Left cardiac atrium (tissue), 4 donors: ENCODE measurements at places on chromosomes 12 and 14. TPM values are rescaled to one million over a fixed set of nuclear protein-coding genes. Genes with fewer than 3 reads are reported as not detected.
A peak's percentile ranks its signal among the peaks of the same experiment; 100 is the strongest.

The FGF6 gene
- total RNA-seq = not detected

The ALDH2 gene
- 268 TPM for total RNA-seq

The LHX5 gene
- not detected for total RNA-seq

The GUCY2C gene
- total RNA-seq = not detected

The EXD2 gene
- total RNA-seq = 15.8 TPM

The KRT6A gene
- total RNA-seq = 1.2 TPM

The NKX2-8 gene
- not detected for total RNA-seq

The SAMD15 gene
- total RNA-seq = not detected

The ACRBP gene
- total RNA-seq = 0.88 TPM

DNA sequence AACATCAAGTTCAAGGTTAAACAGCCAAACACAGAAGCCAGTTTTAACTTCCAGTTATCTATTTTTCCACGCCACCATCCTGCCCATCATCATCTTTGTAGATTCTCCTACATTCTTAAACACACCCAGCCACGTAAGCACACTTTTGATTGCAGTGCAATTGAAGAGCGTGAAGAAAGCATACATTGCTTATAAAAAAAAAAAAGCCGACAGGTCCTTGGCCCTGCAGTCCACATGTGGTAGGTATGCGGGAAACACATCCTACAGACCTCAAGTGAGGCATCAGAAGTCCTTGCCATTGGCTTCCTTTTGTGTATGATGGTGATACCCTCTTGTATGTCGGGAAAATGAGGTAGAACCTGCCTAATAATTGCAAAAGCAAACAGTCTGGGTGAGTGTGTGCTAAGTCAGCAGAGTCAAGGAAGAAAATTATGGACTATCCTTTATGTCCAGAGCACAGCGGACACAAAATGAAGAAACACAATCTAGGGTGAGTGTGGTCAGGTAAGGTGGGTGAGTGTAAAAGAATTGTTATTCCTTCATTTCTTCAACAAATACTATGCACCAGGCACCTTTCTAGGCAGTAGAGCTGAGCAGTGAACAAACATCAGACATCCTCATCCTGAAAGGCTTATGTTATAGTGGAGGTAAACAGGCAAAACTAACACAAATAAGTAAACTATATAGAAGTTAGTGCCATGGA, 51.5 kb downstream of the EID3 start:
- DNase-seq = no peak

- DNase-seq = no peak
These were observed 212.7 kb downstream of the ERC1 start for GRCh38 chr12:1203735-1204019.

GRCh38 chr14:73254247-73255004, 17.1 kb downstream of the PAPLN start:
- DNase-seq = peak; percentile 19

DNA sequence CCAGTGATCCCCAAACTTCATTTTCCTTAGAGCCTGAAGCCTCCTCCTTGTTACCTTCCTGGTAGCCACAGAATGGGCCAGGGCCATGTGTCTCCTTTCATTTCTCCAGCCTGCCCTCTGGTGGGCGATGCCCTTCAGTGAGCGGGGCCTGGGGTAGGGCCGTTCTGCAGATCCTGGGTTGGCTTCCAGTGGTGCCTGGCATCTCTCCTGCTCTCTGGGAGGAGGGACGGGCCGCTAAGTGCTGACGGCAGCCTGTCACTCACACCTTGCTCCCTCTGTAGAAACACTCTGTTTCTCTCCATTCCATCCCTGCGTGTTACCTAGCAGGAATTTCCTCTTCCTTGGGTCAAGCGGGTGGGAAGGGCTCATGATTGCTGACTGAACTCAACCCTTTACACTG, 232.1 kb downstream of the CACNA1C start:
- peak; percentile 81 for DNase-seq

DNA sequence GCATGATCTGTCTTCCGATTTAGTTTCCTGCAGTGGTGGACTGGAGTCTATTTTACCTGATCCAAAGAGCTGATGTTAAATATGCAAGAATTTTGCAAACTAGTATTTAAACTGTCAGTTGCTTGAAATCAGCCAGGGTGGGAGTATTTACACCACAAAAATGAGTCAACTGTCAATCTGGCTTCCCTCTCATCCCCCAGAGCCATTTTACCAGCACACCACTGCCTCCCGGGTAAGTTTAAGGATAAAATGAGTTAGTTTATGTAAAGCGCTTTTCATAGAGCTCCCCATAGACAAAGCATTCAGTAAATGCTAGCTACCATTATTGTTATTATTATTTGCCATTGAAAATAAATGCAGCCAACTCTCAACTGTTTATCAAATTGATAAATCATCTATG, 106.3 kb upstream of the FRMD6 start:
- no peak for DNase-seq

- no peak for DNase-seq
These were observed 23.7 kb upstream of the OSBPL8 start for GRCh38 chr12:76583301-76583700.

DNA sequence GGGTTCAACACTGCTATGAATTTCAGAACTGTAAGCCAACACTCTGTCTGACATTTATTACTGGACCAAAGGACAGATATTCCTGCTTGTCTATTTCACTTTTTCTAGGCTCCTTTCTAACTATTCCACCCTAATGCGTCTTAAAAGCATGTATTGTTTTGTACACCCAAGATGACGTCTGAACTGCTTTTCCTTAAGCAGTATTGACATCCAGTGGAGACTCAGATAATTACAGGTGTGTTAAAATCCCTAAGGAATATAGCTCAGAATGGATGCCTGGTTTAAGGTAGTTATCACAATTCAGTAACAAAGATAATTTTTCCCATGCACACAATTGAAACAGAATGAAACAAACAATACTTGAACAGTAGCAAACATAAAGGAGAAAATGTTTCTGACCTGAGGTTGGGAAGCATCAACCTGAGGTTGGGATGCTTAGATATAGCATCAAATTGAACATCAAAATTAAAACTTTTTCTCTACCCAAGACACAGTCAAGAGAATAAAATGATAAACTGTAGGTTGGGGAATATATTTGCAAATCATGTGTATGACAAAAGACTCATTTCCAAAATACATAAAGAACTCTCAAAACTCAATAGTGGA, 93.7 kb upstream of the PTPRR start:
- no peak for DNase-seq

GRCh38 chr12:116916714-116917114, 6.0 kb downstream of the FBXW8 start:
- DNase-seq = no peak

DNA sequence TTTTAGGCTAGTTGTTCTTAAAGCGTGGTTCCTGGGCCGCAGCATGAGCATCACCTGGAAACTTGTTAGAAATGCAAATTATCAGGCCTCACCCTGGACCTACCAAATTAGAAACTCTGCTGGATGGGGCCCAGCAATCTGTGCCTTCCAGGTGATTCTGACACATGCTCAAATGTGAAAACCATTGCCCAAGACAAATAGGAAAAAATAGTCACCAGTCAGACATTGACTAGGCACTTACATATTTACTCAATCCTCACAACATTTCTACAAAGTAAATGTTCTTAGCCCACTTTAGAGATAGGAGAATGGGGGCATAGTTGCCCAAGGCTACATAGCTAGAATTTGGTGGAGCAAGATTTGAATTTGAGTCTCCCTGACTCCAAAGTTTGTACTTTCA, 3.3 kb downstream of the CELA1 start:
- DNase-seq = no peak

GRCh38 chr12:28794211-28794610, 354.9 kb upstream of the FAR2 start:
- no peak for DNase-seq

DNA sequence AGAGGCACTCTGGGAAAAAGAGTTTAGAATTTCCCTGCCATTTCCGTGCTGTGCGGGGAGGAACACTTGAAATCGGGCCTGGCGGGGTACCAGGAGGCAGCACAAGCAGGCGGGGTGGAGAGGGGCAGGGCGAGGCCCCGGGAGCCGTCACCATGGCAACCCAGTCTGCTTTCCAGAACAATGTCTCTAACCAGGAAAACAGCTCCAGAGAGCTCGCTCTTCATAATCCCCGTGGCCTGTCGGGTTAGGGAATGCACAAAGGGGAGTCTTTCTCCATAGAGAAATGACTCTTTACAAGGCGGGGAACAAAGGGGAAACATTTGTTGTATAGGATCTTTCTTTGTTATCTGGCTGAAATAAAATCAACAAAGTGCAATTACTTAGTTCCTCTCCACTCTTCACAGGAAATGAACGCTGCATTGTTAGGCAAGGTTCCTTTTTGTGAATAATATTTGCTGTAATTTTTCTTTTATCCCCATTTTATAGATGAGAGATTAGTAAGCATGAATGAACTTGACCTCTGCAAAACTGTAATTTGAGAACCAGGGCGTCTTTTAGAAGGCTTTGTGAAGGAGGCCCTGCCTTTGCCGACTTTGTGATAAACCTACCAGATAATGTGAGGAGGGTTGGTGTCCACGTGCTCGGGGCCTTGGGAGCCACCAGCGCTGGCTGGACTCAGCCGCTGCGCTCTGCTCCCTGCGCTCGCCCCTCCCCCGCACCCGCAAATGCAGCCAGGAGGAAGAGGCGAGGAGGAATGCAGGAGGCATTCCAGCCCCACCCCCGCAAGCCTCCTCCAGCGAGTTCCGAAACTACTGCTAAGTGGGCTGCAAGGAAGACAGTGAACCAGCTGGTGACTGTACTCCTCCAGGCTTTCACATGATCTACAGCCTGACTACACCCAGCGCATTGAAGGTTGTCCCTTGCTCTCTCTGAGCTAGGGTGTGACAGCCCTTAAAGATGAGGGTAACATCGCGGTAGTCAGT, 105.2 kb upstream of the ATF7IP start:
- peak; percentile 96 for DNase-seq

- DNase-seq = no peak
These were observed 29.4 kb downstream of the MAX start for GRCh38 chr14:65072937-65073336.

DNA sequence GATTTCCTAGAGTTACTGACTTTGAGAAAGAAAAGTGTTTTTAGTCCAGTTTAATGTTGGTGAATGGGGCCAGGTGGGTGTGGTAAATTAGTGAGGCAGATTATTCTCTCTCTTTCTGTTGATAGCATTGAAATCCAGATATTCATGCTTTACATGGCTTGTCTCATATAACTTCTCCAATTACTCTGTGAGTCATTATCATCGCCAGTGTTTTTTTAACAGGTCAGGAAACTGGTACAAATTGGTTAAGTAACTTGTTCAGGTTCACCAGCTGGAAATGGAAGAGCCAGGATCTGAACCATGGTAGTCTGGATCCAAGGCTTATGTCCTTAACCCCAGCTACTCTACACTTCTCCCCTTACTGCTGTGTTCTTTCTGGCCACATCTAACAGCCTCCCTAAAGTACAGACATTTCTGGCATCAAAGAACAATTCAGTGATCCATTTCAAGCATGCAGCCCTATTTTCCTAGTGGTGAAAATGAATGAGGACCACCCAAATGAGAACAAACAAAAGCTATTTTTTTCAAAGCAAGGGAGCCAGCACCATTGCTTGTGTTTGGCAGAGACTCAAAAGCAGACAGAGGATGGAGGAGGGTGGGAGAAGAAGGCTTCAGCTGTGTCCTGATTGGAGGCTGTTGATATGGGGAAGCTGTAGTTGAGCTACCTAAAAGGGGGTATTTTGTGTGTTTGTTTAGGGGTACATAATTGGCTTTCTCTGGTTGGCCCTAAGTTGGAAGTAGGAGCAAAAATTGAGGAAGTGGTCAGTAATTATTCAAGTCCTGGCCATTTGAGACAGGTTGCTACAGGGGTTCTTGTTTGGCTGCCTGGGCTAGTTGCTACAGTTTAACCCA, 1.7 kb downstream of the IRAK3 start:
- no peak for DNase-seq

- DNase-seq = no peak
These were observed 179.1 kb downstream of the KITLG start for GRCh38 chr12:88401155-88401554.

DNA sequence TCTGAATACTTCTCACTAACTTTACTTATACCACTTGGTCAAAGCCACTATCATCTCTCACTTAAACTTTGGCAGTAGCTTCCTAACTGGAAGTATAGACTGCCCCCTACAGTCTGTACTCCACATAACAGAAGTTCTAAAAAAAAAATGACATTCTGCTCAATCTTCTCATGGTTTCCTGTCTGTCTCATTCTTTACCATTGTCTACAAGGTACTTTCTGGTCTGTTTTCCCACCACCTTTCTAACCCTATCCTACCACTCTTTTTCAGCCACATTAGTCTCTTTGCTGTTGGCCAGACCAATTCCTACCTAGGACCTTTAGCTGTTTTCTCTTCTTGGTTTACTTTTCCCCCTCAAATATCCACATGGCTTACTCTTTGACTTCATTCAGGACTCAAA, 14.7 kb downstream of the CPSF6 start:
- no peak for DNase-seq
